ENCODE measurements at places on chromosomes 1 and 21. TPM values are rescaled to one million over a fixed set of nuclear protein-coding genes. Genes with fewer than 3 reads are reported as not detected.

DNA sequence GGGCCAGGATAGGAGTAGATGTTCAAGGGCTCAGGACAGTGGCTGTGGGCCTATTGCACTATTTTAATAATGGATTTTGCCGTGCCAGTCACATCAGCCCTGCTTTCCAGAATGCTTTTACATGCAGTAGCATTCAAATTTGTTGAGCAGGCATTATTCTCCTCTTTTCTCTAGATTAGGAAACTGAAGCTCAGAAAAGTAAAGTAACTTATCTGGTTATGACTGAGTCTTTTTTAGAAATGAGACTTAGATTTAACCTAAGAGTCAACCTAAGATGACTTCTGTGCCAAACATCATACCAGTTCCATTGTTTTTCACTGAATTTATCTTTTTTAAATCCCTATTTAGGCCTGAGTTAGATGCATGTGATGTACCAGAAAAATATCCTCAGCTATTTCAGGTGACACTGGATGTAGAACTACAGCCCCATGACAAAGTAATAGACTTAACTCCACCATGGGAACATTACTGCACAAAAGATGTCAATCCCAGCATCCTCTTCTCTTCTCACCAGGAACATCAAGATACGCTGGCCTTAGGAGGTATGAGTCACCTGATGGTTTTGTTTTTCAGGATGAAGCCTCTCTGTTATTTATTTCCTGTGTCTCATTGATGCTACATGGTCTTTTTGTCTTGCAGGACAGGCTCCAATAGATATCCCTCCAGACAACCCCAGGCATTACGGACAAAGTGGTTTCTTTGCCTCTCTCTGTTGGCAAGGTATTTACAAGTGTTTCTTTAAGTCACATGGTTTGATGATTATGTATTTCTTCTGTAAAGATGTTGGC is 31.4 kb upstream of the LEPR start:
- DNase-seq: no peak
- no peak overlapping the region for H3K27ac ChIP-seq
- H3K4me1 ChIP-seq: no peaks in the 10 kb centered on the region
- no peaks in the 10 kb centered on the region for H3K27me3 ChIP-seq
- no peaks in the 10 kb centered on the region for H3K36me3 ChIP-seq

Gene LMOD1
- not detected for polyA plus RNA-seq

Gene CELA3A
- not detected for polyA plus RNA-seq

DNA sequence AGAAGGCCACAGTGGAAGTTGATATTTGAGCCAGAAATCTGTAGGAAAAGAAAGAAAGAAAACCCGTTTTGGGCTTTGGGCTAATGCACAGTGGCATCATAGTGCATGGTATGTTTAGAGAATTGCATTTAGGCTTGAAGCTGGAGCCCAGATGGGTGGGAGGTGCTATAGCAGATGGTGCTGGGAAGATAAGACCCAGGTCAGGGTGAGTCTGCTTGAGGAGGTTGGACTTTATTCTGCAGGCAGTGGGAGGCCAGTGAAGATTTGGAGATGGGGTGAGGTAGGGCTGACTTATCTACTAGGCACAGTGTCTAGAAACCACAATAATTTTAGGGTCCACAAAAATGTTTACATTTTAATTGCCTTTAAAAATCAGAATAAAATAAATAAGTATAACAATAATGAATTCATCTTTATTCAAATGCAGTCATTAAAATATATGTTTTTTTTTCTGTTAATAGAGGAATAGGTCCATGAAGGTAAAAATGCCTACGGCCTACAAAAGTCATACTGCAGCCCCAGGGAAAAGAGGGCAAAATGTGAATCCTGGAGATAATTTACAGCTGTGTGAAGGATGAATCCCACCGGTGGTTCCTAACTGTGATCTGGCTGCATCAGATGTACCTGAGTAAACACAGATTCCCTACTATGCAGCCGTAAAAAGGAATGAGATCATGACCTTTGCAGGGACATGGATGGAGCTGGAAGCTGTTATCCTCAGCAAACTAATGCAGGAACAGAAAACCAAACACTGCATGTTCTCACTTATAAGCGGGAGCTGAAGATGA is 8.7 kb downstream of the DNAJC6 start:
- no peaks in the 10 kb centered on the region for H3K4me1 ChIP-seq
- no peaks in the 10 kb centered on the region for H3K27me3 ChIP-seq
- H3K27ac ChIP-seq: no peak overlapping the region
- no peak overlapping the region for H3K4me3 ChIP-seq

Gene TMEM51
- not detected for polyA plus RNA-seq

Gene LRRC7
- 0.15 TPM for polyA plus RNA-seq

- no peaks in the 10 kb centered on the region for H3K27me3 ChIP-seq
- H3K36me3 ChIP-seq: no peaks in the 10 kb centered on the region
- H3K4me3 ChIP-seq: no peak overlapping the region
- H3K4me1 ChIP-seq: peaks cover 10% of the 10 kb centered on the region
Observed at GRCh38 chr21:35933466-35933865, 126.9 kb downstream of the SETD4 start.

DNA sequence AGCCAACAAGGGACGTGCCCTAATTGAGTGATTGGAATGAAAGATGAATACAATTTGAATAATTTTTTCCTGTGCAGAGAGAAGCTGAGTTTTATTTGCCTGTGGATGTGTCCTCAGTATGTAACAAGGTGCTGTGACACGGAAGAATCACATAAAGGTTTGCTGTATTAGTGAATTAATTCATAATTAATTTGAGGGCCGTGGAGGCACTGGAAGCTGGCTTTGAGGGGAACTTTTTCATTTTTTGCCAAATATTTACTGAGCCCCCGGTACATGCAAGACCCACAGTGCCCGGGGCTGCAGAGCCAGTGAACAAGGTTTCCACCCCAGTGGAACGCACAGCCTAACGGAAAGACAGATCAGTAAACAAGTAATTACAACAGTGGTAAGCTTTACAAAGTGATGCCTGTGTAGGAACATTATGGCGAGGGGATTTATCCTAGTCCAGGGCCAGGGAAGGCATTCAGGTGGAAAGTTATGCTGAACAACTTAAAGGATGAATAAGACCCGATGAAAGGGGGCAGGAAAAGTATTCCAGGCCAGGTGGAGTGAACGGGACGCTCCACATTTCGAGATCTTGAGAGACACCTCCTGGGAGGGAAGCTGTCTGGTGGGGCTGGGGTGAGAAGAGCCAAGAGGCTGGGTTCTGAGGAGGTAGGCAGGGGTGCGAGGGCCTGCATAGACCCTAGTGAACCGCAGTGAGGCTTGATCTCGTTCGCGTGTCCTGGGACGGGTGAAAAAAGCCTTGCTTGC is 773 bp upstream of the RCC2 start:
- peaks cover 11% of the 10 kb centered on the region for H3K36me3 ChIP-seq
- peak overlapping the region; percentile 79 for H3K27ac ChIP-seq
- no peaks in the 10 kb centered on the region for H3K27me3 ChIP-seq
- H3K4me1 ChIP-seq: peaks cover 19% of the 10 kb centered on the region
- H3K4me3 ChIP-seq: peak overlapping the region; percentile 59

DNA sequence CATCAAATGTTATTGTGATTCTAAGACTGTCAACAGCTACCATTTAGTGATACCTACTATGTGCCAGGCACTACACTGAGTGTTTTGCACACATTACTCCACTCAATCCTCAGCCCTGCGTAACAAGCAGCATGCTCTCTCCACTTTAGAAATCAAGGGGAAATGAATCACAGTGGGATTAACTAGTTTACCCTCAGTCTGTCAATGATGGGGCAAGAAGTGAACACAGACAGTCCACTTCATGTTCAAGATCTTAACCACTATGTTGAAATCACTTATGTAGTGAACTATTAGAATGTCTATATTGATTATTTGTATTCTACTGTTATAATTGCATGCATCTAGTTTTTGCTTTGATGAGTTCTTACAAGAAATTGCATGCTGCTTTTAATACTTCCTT is 165.3 kb downstream of the LTN1 start:
- peaks cover 10% of the 10 kb centered on the region for H3K4me1 ChIP-seq
- DNase-seq: no peak
- no peak overlapping the region for H3K27ac ChIP-seq
- H3K36me3 ChIP-seq: no peaks in the 10 kb centered on the region
- H3K4me3 ChIP-seq: no peak overlapping the region

- H3K27ac ChIP-seq: no peak overlapping the region
- no peaks in the 10 kb centered on the region for H3K4me1 ChIP-seq
- H3K4me3 ChIP-seq: no peak overlapping the region
- DNase-seq: no peak
- no peaks in the 10 kb centered on the region for H3K27me3 ChIP-seq
Observed at GRCh38 chr1:20538760-20539551, 13.4 kb upstream of the FAM43B start.

DNA sequence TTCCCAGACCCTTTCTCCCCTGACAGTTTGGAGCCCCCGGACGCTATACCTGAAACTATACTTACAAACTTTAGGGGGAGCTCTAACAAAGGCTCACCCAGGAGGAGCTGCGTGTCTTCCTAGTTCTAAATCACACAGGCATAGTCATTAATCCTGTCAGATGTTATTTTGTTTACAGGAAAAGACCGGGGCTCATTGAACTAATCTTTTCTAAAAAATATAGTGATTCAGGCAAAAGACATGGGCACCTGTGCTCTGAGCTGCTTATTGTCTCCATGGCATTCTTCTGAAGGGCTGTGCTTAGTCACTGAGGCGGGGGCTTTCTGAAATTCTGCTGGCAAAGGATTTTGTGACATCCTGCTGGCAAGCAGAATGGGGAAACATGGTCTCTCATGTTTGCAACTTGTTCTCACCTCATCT is 1577.0 kb downstream of the NCAM2 start:
- H3K4me1 ChIP-seq: no peaks in the 10 kb centered on the region
- no peaks in the 10 kb centered on the region for H3K27me3 ChIP-seq
- H3K36me3 ChIP-seq: no peaks in the 10 kb centered on the region
- peak; percentile 1 for DNase-seq
- no peak overlapping the region for H3K4me3 ChIP-seq

DNA sequence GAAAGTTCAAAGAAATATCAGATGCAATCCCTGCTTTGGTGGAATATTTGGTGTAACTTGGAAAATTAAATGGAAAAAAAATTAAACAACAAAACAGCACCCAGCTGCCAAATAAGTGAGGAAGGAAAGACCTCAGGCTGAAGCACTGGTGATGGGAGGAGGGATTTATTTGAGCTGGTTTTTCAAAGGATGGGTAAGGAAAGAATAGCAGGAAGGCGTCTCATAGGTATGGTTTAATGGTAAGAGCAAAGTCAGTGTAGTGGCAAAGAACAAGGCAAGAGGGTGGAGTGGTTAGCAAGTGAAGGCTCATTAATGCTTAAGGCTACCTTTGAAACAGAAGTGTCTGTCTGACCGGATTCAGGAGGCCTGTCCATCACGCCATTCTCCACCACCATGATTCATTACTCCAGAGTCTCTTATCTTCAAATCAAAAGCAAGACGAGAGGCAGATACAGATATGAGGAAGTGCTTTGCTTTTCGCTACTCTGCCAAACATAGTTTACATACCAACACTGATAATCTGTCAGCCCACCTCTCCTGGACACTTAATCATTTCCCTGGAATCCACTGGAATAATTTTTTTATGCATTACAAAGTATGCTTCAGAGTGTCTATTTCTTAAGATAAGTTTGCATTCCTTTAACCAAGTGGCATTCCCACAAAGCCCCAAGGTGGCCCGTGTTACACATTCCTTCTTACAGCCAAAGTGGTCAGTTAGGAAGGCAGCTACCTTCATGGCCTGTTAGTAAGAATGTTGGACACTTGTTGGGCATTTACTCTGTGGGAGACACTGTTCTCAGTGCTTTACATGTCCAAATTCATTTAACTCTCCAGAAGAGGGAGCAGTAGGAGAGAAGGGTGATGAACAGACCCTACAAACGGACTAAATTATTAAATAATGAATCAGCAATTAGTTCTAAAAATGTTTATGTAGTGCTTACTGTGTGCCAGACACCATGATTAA is 146.6 kb downstream of the ROR1 start:
- H3K4me1 ChIP-seq: no peaks in the 10 kb centered on the region
- no peak for DNase-seq
- no peak overlapping the region for H3K27ac ChIP-seq
- no peak overlapping the region for H3K4me3 ChIP-seq
- H3K36me3 ChIP-seq: no peaks in the 10 kb centered on the region

DNA sequence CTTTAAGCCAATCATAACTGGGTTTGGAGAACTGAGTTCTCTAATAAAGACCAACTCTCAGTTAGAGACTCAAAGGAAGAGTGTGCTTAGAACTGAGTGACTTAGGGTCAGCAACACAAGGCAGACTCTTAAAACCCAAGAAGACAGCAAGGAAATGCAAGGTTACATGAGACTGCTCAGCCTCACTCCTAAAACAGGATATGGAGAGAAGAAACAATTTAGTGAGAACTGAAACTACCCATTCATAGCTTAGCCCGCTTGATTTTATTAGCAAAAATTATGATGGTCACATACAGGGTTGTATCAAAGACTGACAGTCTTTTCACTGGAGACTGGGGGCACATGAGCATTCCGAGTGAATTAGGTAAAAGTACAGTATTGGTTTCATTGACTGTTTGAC is 78.9 kb upstream of the DMRTA2 start:
- no peaks in the 10 kb centered on the region for H3K27me3 ChIP-seq
- no peak overlapping the region for H3K27ac ChIP-seq
- H3K4me3 ChIP-seq: no peak overlapping the region
- no peaks in the 10 kb centered on the region for H3K36me3 ChIP-seq
- H3K4me1 ChIP-seq: no peaks in the 10 kb centered on the region

Gene WNT9A
- polyA plus RNA-seq: not detected

Gene OLFM3
- not detected for polyA plus RNA-seq

DNA sequence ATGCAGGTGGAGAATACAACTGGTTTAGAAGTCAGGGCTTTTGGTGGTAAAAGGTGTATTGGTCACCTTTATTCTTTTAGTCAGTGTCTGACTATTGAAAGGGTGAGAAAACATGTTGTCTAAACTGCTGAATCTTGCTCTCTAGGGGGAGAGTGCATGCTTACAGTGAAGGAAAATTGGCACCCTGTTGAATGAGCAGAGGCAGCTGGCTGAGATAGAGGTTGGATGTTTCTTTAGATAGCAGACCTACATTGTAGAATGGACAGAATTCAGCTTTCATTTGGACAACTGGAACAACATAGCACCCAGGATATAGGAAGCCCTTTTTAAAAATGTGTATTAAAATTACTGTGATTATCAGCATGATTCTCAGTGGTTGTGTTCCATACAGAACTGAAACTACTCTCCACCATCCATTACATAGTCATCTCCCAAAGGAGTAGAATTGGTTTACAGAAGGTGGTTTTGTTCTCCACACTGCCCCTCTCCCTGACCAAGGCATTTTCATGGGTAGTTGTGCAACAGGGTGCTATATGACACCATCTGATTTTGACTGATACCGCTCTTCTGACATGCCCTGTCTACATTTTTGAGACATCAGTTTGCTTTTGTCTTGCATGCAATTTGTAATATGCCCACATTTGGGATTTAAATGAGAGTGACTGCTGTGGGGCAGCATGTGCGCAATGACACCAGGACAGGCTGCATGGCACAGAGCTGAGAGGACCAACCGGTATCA is 16.2 kb downstream of the RHOU start:
- H3K27me3 ChIP-seq: no peaks in the 10 kb centered on the region
- no peaks in the 10 kb centered on the region for H3K36me3 ChIP-seq
- no peak overlapping the region for H3K4me3 ChIP-seq
- H3K4me1 ChIP-seq: peaks cover 15% of the 10 kb centered on the region
- H3K27ac ChIP-seq: no peak overlapping the region

DNA sequence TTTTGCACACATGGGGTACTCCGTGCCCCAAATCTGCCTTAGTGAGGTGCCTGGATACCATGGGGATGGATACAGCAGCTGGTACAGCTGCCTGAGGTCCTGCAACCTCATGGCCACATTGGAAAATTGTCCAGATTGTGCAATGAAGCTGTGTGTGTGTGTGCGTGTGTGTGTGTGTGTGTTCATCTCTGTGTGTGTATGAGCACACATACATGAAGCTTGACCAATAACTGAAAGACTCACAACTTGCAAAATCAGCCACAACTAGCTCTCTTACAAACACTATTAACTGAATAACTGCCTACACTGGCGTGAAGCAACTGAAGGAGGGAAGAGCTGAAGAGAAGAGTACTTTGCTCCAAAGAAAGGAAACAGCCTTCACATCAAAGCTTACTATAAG is 78.1 kb downstream of the ERG start:
- no peaks in the 10 kb centered on the region for H3K27me3 ChIP-seq
- H3K27ac ChIP-seq: no peak overlapping the region
- no peak for DNase-seq
- H3K4me3 ChIP-seq: no peak overlapping the region

Measured in naive thymus-derived CD4-positive, alpha-beta T cell (primary cell).